Suppressor macrophage treated with lipopolysaccharide for 4 hours (primary cell): ENCODE measurements at places on chromosomes 5 and 9.

- no peak for DNase-seq
Observed at GRCh38 chr9:137458194-137459151, 661 bp downstream of the NSMF start.

DNA sequence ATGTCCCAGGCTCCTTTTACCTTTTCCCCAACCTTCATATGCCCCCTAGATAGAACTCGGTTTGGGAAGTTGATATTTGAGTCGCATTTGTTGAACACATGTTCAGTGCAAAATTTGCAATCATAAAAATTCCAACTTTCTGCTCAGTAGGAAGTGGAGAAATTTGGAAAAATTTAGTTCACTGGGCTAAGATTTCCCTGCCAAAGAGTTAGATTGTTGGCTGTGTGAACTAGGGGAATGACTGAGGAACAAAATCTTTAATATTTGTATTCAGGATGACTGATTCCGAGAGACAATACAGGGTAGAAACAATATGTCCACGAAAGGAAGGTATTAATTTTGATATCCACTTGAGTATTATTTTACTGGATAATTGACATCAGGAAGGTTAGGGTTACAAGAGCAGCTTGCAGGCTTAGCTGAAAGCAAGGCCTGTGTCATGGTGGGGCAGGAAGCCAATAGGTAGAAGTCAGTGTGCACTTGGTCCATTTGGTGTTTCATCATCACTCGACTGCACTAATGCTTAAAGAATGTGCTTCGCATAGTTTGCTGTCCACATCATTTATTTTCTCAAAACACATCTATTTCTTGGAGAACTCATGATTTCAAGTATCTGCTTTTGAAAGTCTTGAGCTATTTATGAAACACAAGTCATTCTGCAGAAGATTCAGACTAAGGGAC lies 59.4 kb upstream of the GNA14 start:
- DNase-seq, result no peak

DNA sequence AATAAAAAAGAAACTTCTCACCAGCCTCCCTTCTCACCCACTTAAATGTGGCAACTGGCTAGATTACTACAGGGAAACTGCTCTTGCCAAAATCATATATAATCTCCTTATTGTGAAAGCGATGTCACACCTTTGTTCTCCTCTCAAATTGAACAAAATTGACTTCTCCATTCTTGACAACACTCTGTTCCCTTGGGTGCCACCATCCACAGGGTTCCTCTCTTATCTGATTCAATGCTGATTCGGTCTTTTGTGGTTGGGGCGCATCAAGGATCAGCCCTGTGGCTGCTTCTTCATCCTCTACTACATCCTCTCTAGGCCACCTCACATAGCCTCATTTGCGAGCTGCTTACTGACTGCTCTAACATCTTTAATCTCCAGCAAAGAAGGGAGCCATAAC lies 86.1 kb downstream of the EDIL3 start:
- no peak for DNase-seq

GRCh38 chr5:27474047-27474309 lies 435.6 kb upstream of the CDH9 start:
- DNase-seq, result no peak

- no peak for DNase-seq
Observed at GRCh38 chr9:117734523-117735314, 30.5 kb downstream of the TLR4 start.

GRCh38 chr5:140262221-140262620 lies 40.7 kb downstream of the PFDN1 start:
- no peak for DNase-seq

DNA sequence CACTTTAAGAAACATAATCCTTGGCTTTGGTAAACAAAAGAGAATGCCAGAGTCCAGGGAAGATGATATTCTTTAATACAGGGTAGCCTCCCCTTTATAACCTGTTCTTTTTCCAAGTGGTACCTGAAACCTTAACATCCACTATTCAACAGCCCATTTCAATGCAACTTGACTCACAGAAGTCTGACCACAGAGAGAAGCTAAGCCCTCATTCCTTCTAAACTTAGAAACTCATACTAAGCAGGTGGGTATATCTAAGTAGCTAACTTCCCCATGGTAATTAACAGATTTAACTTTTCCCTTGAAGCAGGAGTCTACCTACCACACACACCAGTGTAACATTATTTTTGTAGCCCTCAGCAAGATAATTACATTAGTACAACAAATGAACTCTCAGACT lies 91.9 kb downstream of the CEMIP2 start:
- DNase-seq, result no peak

DNA sequence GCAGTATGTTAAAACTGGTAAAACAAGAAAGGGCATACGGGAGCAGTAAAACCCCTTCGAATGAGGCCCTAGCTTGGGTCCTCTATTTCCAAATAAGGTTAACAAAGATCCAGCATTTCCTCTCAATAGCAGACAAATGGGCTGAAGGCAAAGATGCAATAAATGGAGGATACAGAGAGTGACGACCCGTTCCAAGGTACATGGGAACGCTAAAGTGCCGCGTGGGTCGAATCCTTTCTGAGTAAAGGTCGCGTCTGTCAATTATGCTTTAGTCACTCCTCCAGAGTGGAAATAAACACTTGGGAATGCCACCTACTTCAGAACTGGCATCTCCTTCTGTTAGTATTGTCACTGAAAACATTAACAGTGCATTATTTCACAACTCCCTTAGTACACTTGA lies 24.7 kb downstream of the ARL15 start:
- no peak for DNase-seq

DNA sequence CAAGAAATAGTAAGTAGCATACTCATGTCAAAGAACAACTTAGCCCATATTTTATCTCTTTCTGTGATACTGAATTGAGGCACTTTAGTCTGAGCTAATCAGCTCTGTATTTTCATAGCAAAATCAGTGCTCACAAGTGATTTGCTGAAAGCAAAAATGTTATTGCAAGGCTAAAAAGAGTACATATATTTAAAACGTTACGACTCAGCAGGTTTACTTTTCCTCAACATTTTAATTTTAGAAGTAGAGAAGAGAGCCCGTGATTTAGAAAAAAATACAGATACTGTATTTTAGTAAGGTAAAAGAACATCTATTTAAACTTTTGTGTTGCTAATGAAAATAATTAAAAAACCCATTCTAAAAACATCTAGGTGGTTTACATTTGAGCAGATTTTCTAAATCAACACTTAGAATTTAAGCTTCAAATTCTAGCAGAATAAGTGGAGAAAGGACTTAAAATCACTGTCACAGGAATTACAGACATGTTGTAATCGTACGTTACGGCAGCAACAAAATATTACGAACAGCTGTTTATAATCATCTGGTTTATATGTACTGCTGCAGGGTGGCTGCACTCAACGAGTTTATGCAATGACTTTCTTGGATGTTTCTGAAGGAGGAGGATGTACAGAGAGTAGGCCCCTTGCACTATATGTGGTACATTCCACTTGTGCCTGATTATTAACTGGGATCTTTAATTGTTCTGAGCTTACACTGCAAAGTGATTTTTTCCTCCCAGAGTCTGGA lies 20.1 kb downstream of the SREK1 start:
- DNase-seq, result no peak

GRCh38 chr9:124209279-124209678 lies 48.5 kb upstream of the NEK6 start:
- DNase-seq, result no peak

DNA sequence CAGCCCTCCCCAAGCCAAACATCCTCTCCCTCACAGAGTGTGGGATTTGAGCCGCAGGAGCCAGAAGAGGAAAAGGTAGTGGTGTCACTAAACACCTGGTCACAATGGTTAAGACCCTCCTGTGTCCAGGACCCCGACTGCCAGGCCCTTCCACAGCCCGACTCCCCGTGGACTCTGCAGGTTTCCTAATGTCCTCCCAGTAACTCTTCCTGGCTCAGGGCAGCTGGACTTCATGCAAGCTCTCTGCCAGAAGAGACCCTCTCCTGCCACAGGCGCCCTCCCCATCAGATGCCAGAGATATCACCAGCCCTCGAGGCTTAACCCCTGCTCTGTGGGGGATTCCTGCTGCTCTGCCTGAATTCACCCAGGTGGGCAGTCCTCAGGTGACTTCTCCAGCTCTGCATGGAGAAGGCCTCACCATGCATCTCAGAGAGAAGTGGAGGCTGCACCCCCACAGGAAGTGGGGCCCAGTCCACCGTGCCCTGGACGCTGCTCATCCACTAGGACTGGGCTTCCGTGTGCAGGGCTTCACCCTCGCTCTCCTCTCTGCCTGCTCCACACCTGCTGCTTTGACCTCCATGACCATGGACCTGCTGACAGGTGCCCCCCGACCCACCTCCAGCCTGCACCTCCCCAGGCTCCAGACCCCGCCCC lies 111.2 kb downstream of the ADAMTS2 start:
- DNase-seq, result no peak

GRCh38 chr9:124278054-124278540 lies 20.3 kb downstream of the NEK6 start:
- peak; percentile 50 for DNase-seq

DNA sequence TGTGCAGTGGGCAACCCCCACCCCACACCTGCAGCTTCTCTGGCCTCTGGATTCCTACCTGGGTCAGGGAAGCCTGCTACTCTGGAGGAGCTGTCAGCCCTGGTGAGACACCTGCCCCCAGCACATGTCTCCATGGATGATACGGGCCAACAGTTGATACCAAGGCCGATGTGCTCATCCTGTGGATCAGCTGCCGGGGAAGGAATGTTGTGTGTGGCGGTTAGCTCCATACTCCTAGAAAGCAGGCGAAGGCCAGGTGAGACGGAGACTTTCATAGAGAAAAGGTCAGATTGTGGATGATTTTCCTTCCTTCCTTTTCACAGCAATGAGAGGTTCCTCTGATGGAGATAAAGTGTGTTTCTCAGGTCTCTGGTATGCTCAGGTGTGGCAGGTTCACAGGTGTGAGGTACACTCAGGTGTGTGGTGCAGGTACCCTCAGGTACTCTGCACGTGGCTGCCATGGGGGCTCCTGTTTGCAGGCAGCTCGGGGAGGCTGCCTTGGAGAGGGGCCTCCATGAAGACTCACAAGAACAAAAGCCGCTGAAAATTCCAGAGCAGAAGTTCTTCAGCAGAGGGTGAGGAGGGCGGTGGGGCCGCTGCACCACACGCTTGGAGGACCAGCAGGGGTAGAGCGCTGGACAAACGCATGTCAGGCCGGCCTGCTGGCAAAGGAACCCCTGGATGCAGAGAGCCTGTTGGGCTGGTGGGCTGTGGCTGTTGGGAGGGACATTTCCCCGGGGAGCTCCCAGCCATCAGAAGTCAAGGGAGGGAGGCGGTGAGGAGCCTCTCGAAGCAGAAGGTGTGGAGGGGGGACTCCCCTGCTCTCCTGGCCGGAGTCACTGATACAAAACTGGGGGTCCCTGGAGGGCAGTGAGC lies 5.1 kb upstream of the AHRR start:
- no peak for DNase-seq

DNA sequence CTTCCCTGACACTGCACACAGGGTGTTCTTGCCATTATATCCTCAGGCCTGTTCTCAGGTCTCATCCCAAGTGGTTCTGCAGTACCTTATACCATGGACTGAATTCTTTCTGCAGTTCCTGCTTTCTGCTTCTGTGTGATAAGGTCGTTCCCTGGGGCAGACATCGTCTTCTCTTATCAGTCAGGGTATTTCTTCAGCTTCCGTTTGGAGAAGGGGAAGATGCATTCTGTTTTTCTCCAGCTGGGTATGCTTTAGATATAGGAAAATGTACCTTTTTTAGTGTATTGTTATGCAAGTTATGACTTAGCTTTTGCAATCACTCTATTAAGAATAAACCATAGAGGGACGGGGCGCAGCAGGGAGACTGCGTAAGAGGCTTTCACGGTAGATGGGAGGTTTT lies 31.1 kb downstream of the RALGPS1 start:
- DNase-seq, result no peak

GRCh38 chr5:105150323-105150722 lies 1587.7 kb upstream of the NUDT12 start:
- DNase-seq, result no peak

- DNase-seq, result no peak
Observed at GRCh38 chr9:78694974-78695373, 398.0 kb downstream of the PSAT1 start.

- DNase-seq, result no peak
Observed at GRCh38 chr9:95753762-95754465, 121.6 kb upstream of the ERCC6L2 start.

- peak; percentile 30 for DNase-seq
Observed at GRCh38 chr9:3906437-3907213, 380.8 kb upstream of the RFX3 start.

DNA sequence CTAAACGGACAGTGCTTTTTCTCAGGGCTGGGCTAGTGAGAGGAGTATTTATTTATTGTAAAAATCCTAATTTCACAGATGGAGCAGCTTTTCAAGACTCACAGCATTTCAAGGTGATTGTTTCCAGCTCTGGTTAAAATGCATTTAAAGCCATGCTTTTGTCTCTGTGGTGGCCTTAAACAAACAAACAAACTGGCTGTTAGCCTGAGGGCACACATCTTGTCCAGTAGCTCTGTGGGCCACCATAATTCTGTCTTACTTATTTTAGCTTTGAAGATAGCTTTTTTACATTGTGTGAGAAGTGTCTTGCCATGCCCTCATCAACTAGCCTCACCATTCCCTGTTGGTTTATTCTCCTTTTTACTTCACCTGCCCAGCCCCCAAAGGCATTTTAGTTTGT lies 218.2 kb downstream of the PSAT1 start:
- DNase-seq, result no peak

GRCh38 chr9:129160712-129161533 lies 17.1 kb downstream of the IER5L start:
- DNase-seq, result no peak

GRCh38 chr5:102107865-102108264 lies 188.2 kb downstream of the SLCO4C1 start:
- no peak for DNase-seq
